ENCODE measurements at places on chromosomes 12 and 14.

- no peak for DNase-seq
Measured at GRCh38 chr14:90398315-90398839, 1.5 kb downstream of the CALM1 start.

- DNase-seq, result no peak
Measured at GRCh38 chr14:51079489-51079888, 15.4 kb downstream of the TRIM9 start.

DNA sequence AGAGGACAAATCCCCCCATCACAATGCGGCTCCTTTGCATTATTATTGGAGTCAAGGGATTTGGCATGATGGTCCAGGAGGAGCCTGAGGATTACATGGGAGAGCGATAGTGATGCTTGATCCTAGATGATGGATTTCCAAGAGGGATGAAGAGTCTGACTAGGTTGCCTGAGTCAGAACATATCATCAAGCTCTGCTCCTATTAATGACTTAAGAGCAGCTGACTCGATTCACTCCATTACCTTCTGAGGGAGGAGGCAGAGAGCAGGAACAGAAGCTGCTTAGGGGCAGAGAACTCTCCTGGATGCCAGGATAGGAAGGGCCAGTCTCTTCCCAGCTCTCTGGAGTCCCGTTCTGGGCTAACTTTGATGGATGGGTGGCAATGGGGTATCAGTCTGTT lies 54.0 kb upstream of the CISTR start:
- DNase-seq, result no peak

DNA sequence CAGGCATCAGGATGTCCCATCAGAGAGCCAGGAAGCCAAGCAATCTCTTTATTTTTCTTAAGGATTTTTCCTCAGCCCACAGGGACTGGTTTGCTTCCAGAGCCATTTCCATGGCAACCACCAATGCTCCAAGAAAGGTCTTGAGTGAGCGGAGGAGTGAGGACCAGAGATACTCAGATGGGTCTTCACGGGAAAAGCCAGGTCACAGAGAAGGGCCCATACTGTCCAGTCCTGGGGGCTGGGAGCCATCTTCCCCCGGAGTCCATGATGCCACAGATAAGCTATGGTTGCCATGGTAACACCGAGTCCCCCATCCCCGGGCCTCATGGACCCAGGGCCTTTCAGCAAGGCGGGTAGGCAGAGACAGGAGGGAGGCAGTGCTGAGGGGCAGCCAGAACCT lies 28.6 kb downstream of the CMKLR1 start:
- DNase-seq, result no peak

- no peak for DNase-seq
Measured at GRCh38 chr14:100019156-100019744, 46.0 kb upstream of the EVL start.

DNA sequence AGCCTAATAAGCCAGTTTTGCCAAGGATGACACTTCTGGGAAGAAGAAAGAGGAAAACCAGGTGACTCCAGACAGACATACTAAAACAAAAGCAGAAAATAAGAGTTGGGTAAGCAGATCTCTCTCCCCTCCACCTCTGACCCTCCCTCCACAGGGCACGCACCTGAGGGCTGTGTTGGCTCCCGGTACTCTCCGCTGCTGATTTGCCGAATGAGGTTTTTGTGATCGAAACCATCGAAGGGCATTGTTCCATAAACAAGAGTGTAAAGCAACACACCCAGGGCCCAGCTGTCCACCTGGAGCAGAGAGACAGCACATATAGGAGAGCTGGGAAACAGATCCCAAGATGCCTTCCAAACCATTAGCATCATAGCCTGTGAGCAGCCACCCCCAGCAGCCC lies 68.1 kb downstream of the NUAK1 start:
- DNase-seq, result no peak

DNA sequence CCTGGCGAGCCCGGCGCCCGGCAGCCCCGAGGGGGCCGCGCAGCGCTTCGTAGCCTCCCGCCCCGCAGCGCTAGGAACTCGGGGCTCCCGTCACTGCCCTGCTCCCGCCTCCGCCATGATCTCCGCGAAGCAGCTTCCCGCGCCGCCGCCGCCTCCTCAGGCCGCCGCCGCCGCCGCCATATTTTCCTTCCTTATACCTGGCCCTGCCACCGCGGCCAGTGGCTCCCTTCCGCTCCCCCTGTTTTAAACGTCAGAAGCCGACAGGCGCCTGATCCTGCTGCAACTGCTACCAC lies 286 bp downstream of the PPP4R3A start:
- DNase-seq, result no peak

- no peak for DNase-seq
Measured at GRCh38 chr14:74840603-74841030, 35.3 kb downstream of the PROX2 start.

- no peak for DNase-seq
Measured at GRCh38 chr12:116885491-116885890, 4.2 kb upstream of the HRK start.
